NCI-H82 (cell line): ENCODE measurements at places on chromosomes 1 and 21.

DNA sequence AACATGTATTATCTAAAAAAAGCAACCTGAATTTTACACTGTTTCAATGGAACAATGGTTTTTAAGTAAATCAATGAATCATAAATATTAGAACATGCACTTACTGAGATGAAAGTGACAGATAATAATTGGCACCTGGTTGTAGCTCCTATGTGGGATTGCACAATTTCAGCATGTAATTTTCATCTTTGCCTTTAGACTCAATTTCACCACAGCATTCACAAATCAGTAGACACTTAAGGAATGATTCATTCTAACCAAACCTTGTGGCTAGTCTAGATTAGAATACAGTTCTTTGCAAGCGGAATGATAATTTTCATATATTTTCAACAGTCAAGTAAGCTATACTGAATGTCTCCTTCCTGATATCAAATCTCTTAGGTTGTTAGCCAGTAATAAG, 853.4 kb downstream of the KCNT2 start:
- DNase-seq, result no peak

DNA sequence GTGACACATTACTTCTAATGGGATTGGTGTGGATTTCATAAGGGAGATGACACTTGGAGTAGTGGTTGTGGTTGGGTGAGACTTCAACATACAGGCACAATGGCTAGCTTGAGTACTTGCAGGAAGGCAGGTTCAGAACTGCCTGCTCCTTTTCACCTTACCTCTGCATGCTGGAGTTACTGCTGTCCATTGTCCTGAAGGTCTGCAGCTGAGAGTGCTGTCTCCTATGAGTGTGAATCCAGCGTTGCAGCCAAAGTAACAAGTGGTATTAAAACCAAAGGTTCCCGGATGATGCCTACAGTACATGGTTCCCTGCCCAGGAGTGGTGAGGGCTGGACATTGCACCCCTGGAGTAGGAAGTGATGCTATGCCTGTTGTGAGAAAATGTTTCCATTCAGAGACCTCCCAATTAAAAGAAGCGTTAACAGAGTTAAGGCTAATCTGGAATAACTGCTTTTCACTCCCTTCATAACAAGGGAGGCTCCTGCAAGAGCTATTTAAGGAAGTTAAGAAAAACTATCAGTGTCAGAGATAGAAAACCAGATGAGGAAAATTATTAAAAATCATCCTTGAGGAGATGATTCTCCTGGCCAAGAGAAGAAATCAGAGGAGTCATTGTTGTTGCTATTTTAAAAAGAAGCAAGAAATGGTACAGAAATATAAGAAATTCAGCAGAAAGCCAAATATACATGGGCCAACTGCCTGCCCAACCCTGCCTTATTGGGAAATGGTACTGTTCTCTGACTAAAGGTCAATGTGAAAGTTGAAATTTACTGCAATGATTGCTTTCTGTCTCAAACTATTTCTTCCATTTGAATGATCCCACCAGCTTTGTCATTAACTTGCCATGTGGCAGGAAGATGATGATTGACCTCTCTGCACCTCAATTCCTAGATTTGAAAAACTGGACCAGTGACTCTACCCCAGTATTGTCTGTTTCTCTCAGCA, 9.8 kb upstream of the F5 start:
- peak; percentile 28 for DNase-seq

DNA sequence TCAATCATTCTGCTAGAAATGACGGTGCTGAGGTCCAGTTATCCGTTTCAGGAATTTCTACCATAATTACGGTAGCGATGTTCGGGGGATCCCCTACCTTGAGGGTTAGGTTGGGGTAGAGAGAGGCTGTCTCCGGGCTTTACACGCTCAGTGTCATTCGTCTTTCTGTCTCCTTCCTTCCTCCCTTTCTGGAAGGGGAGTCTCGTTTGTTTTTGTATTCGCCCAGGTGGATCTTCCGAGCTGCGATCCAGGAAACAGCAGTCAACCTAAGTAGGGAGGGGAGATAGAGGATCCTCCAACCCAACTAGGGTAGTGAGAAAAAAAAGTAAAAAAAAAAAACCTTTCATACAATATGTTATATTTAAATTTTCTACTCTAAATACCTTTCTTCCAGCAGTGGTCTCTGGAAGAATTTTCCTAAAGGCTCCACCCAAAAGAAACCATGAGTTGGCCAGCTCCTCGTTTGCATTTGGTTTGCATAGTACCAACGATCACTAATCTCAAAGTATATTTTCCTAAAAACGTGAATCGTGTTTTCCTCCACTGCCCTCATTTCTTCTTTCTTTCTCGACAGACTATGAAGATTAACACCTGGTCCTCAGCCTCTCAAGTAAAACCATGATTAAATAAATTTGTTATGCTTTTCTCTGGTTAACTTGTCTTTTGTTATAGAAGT, 611 bp upstream of the PIK3C2B start:
- no peak for DNase-seq

- no peak for DNase-seq
These were observed 577.5 kb downstream of the USP25 start for GRCh38 chr21:16307256-16307655.

DNA sequence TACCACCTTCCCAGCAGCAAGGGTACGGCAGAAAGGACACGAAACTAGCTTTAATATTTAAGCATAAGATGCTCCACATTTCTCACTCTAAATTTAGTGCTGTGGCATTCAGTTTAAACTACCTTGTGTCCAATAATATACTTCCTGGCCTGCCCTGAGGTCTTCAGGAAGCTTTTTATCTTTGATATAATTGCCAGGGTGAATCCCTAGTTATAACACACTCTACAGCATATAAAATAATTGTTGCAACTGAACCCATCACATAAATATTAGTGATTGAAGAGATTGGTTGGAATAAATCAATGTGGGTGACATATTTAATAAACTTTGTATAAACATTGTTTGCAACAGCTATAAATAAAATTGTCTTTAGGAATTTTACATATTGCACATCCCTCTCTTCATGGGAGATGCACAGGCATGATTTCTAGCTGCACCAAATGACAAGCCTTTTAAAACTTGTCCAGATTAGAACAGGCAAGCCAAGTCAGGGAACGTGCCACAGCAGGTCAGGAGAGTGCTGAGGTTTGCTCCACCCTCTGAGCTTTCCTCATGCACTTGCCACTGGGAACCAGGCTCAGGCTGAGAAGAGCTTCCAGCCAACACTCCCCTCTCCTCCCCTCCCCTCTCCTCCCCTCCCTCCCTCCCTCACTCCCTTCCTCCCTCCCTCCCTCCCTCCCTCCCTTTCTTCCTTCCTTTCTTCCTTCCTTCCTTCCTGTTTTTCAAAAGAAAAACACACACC, 623.2 kb upstream of the PKN2 start:
- DNase-seq, result peak; percentile 55

GRCh38 chr1:54070171-54070837, 16.9 kb downstream of the TCEANC2 start:
- DNase-seq, result peak; percentile 96

- DNase-seq, result no peak
These were observed 83.8 kb upstream of the HOOK1 start for GRCh38 chr1:59730759-59731478.
